ENCODE measurements at places on chromosomes 4 and X.
A peak's percentile ranks its signal among the peaks of the same experiment; 100 is the strongest.

DNA sequence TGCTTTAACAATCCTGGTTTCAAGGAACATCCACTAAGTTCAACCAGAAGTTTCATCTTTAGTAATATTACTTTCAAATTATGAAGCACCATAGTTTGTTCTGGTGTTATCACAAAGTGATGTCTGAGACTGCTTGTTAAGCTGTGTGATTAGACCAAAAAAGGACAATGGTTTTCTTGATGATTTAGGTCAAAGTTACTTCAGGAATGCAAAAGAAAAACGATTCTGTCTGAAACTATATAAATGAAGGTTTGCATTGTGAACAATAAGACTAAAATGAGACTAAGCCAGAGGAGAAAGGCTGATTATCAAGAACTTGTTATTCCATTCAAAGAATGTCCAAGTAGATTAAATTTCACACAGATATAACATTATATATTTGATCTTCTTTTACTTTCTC lies 122.4 kb upstream of the ETNPPL start:
- no peak for DNase-seq

DNA sequence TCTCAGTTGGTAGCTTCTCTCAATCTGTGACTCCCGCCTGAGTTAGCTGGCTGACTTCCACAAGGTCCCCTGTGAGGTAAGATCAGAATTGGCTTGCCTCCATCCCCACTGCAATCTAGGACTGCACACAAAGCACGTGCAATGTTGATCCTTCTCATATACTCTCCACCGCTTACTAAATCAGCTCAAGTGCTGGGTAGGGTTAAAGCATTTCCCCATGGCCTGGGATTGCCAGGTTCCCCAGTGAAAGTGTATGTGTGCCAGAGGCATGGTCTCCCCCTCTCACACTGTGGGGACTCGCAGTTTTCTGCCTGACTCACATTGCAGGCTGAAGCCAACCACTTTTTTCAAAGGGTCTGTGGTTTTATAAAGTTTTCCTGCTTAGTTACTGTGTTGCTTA lies 886.9 kb downstream of the FAM133A start:
- no peak for DNase-seq

- no peak for DNase-seq
These were observed 173.9 kb downstream of the RTL9 start for GRCh38 chrX:110532581-110532931.

DNA sequence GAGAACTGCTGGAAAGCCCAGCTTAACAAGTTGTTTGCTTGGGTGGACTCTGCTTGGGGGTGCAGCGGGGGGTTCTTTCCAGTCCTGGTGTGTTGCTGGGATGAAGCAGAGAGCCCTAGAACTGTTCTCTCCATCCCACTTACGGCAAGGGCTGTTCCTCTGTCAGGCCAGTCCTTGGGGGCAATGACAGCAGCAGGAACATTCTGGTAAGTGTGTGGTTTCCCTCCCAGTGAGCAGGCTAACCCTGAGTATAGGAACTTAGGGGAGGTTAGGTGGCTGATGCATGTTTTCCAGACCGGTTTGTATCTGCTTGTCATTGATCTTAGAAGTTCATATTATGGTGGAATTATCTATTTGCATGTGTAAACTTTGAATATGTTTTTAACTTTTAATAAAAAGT lies 46.9 kb upstream of the TLR2 start:
- no peak for DNase-seq

DNA sequence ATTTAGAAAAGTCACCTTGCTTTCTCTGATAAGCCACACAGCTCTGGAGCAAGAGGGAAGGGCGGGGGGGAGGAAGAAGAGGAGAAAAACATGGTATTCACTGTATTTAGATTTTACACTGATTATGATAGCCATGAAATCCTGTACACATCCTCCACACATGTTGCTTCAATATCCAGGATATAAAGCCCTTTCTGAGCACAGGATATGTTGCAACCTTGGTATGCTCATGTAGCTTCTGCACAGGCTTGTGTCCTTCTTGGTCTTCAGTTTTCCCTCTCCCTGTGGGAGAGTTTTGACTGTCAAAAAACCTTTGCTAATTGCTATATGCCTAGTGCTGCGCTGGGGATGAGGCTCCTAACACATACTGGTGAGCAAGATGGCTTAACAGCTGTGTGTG lies 61.9 kb upstream of the DAPP1 start:
- DNase-seq = no peak

DNA sequence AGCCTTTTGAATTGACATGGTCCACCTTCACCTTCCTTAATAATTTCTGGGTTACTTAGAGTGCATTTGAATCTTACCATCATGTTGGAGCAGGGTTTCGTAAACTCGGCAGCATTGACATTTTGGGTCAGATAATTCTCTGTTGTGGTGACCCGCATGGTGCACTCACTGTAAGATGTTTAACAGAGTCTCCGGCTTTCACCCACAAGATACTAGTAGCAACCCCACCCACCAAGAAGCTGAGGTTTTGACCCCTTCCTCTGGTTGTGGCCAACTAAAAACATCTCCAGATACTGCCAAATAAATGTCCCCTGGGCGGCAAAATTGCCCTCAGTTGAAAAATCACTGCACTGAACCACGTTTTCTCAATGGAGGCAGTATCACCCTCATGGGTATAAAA lies 62.7 kb downstream of the CHST7 start:
- DNase-seq = no peak

DNA sequence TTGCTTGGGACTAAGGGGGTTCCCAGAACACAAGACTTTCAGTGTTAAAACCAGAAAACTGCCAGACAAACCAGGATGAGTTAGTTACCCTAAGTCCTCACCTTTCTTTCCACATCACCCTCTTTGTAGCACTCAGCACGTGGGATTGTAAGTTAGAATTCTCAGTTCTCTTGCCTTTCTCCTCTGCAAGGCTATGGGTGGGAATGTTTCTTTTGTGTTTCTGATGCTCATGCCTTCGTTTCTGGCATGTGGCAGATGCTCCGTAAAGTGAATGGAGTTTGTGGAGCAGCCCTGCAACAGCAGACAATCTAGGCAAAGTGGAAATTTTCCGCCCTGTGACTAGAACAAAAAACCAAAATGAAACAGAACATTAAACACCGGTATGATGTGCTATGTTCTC lies 64.7 kb upstream of the SPP1 start:
- peak; percentile 49 for DNase-seq

- DNase-seq = no peak
These were observed 32.2 kb downstream of the CFAP299 start for GRCh38 chr4:80367737-80368136.

Measured in NCI-H82 (cell line).